Type B pancreatic cell (in vitro differentiated cells): ENCODE measurements at places on chromosomes 2 and 18.

DNA sequence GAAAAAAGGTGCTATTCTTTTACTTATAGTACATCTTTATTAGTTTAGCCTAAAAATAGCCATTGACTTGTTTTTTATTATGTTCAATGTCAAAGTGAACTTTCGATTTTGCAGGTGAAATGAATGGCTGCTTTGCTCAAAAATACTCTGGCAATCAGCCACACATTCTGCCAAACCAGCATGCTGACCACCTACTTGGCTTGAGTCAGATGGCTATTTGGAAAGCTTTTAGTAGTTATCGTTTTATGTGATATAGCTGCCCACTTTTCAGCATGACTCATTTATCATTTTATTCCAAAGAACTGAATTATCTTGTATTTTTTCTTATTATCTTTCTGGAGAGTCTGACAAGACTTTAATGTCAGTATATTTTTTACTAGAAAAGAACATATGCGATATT, 1615.8 kb upstream of the TMEFF2 start:
- no peak for DNase-seq

DNA sequence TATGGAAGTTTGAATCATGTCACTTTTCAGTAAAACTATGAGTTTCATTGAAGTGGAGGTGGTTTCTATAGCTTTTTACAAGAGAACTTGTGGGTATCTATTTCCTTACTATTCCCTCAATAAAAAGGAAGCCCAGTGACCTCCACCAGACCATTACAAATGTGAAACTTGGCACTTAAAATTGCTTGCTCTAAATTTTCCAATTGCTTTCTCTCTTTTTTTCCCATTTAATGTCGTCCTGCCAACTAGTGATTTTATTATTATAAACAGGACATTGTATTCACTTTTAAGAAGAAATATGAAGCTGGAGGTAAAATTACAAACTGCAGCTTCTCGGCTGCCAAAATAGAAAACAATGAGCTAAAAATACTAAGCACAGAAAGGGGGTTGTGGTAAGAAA, 208.2 kb upstream of the ALPP start:
- DNase-seq: no peak

- no peak for DNase-seq
Measured at GRCh38 chr2:232365621-232366321, 12.8 kb upstream of the ALPP start.

GRCh38 chr18:8816220-8816619, 110.9 kb downstream of the MTCL1 start:
- no peak for DNase-seq

GRCh38 chr18:73688161-73688560, 459.5 kb downstream of the FBXO15 start:
- no peak for DNase-seq

GRCh38 chr2:131365452-131365851, 1.5 kb upstream of the RAB6D start:
- no peak for DNase-seq

DNA sequence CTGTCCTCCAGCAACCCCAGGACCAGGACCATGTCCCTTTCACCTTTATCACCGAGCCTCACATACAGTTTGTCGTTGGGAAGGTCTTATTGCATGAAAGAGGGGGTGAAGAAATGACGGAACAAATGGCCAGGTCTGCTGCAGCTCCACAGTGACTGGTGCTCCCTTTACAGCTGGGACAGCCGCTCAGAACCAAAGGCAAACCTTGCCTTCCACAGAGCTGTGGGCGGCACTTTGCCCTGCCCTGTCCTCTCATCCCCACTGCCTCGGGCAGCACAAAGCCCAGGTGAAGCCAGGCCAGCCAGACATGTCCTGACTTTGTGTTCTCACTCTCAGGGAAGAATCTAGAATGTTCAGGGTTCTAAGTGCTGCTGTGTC, 961 bp downstream of the GPR55 start:
- no peak for DNase-seq

DNA sequence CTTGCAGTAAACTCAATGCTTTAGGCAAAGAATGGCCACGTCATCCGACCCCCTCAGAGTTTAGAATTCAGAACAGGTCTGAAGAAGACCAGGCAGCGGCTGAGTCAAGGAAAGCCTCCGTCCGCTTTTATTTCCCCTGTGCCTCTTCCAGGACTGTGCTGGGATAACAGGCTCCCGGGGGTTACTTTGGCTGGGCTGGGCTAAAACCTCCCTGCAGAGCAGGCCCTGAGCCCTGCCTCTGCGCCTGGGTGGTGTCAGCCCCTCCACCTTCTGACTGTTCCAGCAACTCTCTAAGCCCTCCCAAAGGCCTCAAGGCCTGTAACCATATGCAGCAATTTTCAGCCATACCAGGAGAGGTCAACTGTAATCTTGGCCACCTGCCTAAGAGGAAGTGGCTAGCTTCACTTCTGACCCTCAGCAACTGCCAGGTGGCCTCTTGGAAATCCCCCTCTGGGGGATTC, 166.5 kb downstream of the RPIA start:
- DNase-seq: no peak

GRCh38 chr2:216294305-216294704, 78.0 kb downstream of the MARCHF4 start:
- no peak for DNase-seq

DNA sequence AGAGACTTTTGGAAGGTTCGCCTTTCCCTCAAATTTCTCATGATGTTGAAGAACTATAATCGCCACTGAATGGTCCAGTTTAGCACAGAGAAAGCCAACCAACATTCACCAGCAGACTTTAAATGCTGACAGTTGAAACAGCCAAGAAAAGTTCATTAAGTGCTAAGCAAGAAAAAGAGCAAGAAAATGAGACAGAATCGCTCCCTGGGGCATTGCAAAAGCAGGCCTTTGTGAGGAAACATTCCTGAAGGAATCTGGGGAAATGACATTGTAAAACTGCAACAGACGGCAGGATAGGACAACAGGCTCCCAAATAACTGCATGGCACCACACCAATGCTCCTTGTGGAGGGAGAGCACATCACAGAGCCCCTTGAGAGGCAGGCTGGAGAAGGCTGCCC, 269.3 kb upstream of the ID2 start:
- no peak for DNase-seq
